Activated T-cell treated with anti-CD3 and anti-CD28 coated beads, Interleukin-2, amount 50 U/mL, for 24 hours (primary cell): ENCODE measurements at places on chromosomes 16 and 17.

- no peak for DNase-seq
Observed at GRCh38 chr17:37388266-37388665, 12.5 kb downstream of the C17orf78 start.

- peak; percentile 59 for DNase-seq
Observed at GRCh38 chr17:42681976-42682721, at the start of gene CNTNAP1. CNTNAP1 (plus strand) TSS chr17:42682531; CDS start chr17:42682830, 299 bp downstream.

DNA sequence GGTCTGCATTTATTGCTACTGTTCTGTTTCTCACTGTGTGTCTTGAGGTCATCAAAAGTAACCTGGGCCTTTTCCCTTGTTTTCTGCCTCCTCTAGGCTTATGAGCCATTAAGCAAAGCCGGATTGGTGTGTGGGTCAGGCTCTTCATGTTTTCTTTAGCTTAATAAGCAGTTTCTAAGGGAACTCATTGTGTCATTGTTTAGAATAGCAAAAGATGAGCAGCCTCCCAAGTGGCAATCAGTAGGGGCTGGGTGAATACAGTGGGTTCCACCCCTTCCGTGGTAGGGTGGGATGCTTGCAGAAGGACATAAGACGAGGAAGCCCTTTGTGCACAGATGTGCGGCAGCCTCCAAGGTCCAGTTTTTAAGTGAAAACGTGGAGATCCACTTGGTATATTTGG, 34.5 kb downstream of the ABCC1 start:
- no peak for DNase-seq

- DNase-seq, result no peak
Observed at GRCh38 chr16:49967012-49967559, 57.9 kb upstream of the CNEP1R1 start.

- DNase-seq, result no peak
Observed at GRCh38 chr17:79620207-79621038, 9.6 kb upstream of the RBFOX3 start.

GRCh38 chr17:75124041-75124818, 7.3 kb downstream of the NT5C start:
- peak; percentile 71 for DNase-seq

DNA sequence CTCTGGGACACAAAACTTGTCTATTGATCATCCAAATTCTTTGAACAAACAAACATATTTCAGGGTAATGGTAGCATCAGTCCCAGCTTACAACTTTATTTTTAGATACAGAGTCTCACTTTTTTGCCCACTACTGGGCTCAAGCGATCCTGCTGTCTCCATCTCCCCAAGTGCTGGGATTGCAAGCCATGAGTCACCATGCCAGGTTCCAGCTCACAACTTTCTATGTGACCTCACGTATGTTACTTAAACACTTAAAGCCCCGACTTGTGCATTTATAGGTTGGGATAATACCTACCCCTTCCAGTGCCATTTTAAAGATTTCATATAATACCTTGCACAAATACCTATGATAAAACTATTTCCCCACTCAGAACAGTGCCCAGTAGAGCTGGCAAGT, 42.0 kb upstream of the KSR1 start:
- no peak for DNase-seq

DNA sequence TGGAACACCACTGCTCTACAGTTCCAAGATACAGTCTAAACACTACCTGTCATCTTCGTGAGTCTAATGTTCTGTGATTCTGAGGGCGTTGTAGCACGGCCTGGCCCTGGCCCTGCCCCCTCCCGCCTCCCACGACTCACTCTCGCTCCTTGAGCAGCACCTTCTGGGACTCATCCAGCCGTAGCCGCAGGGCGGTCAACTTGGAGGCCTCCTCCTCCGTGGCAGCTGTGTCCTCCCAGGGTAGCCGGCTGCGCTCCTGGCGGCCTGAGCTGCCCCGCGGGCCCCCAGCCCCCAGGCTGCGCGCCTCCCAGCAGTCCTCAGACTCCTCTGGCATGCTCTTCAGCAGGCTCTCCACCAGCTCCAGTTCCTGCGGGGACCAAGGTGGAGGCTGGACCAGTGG, 10.6 kb downstream of the CCDC102A start:
- no peak for DNase-seq

DNA sequence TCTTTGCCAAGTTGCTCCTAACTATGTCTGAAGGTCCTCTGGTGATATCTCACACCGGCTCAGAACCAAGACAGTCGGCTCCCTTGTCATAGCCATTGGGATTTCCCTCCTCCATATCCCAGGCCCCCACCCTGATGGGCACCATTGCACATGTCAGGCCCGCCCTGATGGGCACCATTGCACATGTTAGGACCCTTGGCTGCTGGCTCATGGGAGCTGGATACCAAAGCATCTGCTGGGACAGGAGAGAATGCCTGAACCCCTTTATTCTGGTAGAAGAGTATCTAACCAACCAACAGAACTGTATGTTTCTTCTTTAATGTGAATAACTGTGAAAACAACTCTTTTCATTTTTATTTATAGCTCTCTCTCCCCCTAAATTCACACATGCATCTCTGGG, 454.5 kb upstream of the HSBP1 start:
- no peak for DNase-seq

GRCh38 chr16:15928261-15929104, 20.9 kb upstream of the ABCC1 start:
- DNase-seq, result no peak

DNA sequence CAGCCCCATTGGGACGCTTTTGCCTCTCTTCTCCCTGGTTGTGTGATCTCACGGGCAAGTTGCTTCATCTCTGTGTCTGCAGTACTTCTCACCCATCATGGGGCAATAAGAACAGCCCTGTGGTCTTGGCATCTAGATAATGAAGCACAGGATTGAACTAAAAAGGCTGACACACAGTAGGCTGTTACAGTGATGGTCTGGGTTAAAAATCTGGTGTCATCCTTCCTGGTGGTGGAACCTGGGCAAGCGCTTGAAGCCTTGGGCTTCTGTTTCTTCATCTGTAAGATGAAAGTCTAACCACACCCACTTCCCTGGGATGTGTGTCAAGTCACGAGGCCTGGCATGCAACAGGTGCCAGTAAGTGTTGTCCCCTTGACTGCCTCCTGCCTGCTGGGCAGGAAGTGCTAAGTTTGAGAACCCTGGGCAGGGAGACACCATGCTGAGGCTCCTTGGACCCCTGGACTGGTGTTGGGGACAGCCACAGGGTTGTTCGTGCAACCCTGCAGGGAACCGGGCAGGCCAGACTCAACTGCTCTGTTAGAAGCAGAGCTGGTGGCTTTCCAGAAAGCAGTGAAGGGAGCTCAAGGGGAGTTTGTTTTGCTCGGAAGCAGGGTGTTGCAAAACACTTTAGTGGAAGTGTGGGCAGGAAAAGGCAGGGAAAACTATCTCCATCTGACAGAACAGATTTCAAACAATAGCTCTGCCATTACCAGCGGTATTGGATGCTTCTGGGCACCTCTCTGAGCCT, 5.9 kb upstream of the MAP2K3 start:
- peak; percentile 55 for DNase-seq

DNA sequence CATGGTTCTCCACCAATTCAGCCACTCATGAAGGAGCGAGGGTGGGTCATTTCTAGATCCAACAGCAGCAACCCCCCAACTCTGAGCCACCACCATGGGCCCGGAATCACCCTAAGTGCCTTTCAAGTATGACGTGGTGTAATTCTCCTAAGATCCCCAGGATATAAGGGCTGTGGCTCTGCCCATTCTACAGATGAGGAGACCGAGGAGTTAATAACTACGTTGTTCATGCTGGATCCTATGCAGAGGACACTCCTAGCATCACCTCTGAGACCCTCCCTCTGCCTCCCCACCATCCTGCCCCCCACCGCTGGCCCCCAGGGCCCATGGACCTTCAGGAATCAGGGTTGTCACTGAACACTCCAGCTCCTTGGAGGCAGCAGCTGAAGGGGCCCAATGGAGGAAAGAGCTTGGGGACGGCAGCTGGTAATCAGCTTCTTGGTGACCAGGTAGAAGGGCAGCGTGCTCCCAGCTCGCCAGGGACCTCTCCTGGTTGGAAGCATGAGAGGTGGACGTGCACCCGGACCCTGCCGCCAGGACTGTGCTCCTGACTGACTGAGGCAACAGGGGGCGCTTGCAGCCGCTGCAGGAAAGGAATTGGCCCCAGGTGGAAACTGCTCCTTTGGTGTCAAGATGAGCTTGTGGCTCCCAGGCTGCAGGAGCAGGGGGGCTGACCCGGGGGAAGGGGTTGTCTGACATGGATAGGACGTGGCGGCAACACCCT, 28.2 kb upstream of the CACNG1 start:
- DNase-seq, result no peak
